ENCODE measurements at places on chromosomes 6 and 20.

DNA sequence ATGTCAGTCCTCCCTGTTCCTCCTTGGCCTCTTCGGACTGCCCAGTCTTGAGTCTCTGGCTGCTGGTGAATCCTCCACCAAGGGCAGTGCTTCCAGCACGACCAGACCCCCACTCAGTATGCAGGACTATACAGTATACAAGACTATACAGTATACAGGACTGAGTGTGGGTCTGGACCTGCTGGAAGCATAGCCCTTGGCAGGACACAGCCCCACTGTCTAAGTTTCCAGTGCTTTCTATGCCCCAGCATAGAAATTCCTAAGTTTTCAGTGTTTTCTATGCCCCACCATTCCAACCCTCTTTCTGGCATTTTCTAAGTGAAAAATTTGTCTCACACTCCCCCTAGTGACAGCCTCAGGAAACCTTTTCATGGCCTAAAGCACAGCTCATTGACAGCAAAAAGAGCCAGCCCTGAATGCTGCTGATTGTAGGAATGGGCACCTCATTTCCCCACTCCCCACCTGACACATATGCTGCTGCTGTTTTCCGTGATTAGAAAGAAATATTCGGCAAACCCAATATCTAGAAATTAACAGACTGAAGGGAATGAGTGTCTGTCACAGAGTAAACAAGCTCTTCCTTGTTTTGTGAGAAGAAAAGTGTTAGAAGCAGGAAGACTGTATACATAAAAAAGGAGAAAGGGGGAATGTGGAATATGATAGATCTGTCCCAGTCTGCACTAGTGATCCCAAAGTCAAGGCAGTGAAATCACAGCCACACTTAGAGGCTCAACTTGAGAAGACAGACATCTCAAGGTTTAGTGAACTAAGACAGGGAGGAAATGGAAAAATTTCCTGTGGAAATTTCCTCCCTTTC lies 206.9 kb downstream of the IBTK start:
- no peak for DNase-seq

DNA sequence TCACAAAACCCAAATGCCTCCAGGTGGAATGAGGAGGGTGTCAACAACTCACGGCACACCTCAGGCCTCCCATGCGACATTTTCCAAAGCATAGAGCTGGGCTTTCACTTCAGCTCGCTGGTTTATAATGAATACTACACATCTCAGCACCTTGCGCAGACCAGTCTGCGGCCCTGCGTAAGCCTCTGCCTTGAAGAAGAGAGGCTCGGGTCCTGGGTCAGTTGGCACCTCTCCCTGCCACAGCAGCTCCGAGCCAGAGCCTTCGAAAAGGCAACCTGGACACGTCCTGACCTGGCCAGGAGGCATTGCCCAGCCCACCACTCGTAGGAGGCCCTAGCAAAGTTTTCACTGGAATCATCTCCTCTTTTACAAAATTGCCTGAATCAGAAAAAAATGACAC lies 183.0 kb upstream of the AFDN start:
- no peak for DNase-seq

- no peak for DNase-seq
Observed at GRCh38 chr6:65667916-65668656, 38.9 kb downstream of the EYS start.

DNA sequence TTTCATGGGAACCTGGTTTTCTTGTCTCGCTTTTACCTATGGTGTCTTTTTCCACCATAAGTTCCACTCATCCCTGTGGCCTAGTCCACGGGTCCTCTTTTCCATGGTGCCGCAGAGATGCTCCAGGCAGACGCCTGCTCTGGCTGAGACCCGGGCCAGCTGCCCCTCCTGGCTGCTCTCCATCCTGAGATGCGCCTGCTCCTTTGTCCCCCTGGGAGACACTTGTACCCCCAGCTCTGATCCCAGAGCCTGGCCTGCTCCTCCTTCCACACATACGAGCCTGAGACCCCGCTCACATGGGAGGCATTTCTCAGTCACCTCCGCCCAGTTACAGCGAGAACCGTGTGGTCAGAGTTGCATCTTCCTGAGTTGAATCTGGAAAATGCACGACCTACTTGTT lies 29.6 kb downstream of the RNASET2 start:
- no peak for DNase-seq

GRCh38 chr6:24489470-24489869 lies at the start of gene GPLD1:
TSS of gene GPLD1 (minus strand) at chr6:24489578. CDS start at chr6:24489511, 67 bp downstream.
- no peak for DNase-seq

Measured in NCI-H510A treated with DMSO at 0.1 percent for 48 hours (cell line).